ENCODE measurements at places on chromosomes 12 and 14. TPM values are rescaled to one million over a fixed set of nuclear protein-coding genes. Genes with fewer than 3 reads are reported as not detected.

DNA sequence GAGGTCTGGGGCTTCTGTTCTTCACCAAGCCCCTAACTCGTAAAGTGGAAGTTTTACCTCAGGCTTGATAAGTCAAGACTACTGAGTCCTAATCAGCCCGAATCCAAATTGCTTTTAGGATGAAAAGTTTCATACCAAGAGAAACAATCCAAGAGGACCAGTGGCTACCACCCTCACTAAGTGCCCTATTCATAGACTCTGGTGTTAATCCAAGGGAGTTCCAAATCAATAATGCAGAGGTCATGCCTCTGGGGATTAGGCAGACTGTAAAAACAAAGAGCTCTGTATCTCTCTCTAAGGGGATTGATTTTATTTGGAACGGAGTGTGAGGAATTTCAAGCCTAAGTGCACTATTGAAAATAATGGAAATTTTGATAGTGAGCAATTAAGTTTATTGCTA is 76.3 kb upstream of the LMNTD1 start:
- no peak for DNase-seq

- no peak for DNase-seq
Observed at GRCh38 chr14:33933386-33933933, 17.4 kb downstream of the EGLN3 start.

DNA sequence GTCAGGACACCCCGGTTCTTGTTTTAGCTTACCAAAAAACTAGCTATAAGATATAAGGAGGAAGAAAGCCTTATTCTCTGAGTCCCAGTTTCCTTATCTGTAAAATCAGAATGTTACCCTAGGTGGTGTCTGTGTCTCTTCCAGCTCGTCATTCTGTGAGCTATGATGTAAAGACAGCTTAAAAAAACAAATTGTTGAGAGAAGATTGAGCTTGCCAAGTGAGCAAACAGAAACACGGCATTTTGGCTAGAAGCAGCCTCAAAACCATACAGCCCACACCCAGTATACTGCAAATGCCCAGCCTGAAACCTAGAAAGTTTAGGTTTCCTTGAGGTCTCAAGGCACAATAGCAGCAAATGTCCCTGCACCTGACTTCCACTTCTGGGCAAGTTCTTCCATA is 151.4 kb downstream of the SSPN start:
- DNase-seq: no peak

DNA sequence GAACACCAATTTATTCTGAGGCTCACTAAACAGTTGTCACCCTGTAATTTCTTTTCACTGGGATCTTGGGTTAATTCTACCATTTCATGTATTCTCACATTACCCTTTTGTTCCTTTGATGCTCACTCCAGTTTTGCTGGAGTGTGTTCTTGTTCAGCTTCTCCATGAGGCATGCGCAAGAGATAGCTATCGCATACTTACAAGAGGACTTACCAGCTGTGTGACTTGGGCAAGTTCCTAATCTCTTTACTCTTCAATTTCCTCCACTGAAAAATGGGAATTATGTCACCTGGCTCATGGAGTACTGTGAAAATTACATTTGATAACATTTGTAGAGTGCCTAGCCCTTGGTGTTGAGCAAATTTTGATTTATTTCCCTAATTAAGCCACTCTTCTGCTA is 56.5 kb upstream of the JDP2 start:
- DNase-seq: no peak

- DNase-seq: no peak
Observed at GRCh38 chr14:50792634-50793068, 38.3 kb downstream of the NIN start.

- no peak for DNase-seq
Observed at GRCh38 chr12:58450868-58451482, 469.3 kb downstream of the LRIG3 start.

DNA sequence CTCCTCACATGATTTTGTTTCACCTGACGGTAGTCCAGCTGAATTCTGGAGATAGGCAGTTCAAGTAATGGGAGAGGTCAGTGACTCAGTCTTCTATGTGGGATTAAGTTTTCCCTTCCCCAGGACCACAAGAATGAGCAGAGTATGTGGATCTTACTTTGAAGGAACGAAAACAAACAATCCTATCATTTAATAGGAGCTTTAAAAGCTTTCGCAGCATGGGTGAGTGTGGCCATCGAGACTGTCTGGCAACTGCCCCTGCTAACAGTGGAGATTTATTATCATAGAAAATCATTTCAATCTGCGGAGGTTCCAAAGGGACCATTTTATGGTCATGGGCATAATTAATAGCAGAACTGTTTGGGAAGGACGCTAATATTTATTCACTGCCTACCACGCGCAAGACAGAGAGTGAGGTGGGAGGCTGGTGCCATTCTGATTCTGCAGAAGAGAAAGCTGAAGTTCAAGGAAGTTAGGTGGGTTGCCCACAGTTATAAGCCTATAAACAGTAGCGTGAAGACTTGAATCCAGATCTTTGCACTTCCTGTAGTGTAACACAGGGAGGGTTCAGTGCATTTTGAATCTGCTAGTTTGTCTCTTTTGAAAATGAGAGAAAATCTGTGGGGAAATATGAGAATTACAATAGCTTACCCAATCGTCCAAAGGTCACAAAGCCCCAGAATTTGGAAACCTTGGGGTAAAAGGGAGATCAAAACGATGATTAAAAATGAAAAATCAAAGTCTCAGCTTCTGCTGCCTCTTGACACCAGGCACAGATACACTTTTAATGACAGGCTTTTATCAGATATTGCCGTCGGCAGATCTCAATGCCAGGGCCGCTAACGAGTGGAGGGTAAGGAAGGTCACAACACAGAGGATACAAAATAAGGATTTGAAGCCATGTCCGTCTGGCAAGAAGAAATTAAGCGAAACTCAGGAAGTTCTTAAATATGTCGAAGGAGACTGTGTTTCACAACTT is 209.6 kb downstream of the CRADD start:
- no peak for DNase-seq

The HOXC11 gene
- under 0.01 TPM for total RNA-seq

- peak; percentile 61 for DNase-seq
Observed at GRCh38 chr12:15278816-15279658, 43.3 kb upstream of the PTPRO start.

GRCh38 chr12:124047045-124047566 is 74.1 kb downstream of the ZNF664 start:
- no peak for DNase-seq

DNA sequence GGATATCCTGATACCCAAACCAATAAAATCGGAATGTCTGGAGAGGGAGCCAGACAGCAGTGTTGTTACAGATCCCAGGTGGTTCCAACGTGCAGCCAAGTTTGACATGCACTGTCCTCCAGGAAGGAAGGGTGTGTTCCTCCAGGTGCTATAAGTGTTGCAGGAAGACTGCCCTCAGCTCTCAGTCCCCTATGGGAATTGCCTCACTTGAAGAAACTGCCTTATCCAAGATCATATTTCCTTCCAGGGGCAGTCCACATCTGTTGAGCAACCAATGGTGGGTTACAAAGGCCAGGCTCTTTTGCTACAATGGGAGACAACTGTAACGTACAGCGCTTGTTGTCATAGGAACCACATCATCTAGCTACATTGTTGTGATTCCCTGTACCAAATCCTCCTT is 13.3 kb upstream of the FBXW8 start:
- DNase-seq: no peak

The PAX9 gene
- total RNA-seq: under 0.01 TPM

The NCKAP5L gene
- 24.8 TPM for total RNA-seq

DNA sequence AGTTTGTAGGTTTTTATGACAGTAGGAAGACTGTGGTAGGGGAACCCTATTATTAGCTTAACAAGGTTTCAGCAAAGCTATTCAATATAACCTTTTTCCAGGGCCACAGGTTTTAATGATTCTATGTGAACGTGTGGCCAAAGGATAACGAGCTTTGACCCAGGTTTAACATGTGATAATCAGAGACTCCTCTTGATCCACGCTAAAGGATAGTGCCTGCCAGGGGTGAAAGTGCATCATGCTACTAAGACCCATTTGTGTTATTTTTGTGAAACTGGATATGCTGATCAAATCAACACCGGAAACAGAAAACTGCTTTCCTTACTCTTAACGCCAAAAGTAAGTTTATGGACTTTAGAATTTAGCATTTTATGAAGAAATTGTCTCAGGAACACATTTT is 909 bp upstream of the TAOK3 start:
- DNase-seq: no peak

- no peak for DNase-seq
Observed at GRCh38 chr12:123126294-123127181, 24.4 kb downstream of the PITPNM2 start.
